ENCODE measurements at places on chromosomes 4 and X.

DNA sequence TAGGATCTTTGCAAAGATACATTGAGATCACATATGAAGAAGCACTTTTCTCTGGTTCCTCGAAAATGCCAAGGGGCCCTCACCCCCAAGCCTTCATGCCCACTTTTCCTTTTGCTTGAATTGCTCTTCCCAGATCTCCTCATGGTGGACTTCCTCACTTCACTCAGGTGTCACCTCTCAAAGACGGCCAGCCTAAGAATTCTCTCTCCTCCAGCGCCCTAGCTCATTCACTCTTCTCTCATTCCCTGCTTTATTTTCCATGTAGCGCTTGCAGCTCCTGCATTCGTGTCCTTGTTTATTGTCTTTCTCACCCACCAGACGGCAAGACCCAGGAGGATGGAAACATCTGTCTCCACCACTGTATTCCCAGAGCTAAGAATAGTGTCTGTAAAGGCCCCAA, 32.9 kb downstream of the CCKAR start:
- DNase-seq: no peak

DNA sequence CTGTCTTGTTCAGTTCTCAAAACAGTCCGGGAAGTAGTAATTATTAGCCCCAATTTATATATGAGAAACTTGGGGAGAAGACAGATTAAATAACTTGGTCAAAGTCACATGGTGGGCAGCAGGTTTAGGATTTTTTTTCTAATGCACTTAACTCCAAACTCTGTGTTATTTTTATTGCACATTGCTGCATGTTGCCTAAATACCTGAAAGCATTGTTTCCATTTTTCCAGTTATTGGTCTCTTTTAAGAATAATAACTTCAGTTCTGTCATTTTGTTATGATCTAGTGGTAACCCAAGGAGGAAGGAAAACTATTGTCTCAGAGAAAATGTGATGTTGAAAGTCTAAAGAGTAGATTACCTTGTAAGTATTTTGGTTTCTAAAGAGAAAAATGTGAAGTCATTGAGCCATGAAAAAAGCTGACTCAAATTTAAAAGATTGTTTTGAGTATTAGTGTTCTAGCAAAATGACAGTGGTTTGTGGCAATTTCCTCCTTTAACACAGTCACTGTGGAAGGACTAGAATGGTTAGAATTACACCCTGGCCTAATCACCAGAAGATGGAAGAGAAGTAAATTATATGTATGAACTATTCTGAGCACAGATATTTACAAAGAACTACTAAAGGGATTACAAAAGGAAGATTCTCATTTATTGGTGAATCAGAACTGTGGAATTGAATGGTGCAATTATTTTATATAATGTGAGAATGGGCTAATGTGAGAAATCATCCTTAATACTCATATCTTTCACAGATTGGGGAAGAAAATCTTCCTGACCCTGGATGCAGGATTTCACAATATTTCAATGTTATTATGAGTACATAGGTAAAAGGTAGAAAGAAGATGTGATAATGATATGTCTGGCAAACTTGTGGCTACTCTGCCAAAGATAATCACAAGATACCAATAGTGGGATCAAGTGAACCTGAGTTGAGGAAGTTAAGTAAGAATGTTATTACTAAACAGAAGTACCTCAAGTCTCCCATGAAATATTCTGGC, 21.7 kb upstream of the CXCL8 start:
- no peak for DNase-seq

- no peak for DNase-seq
Observed at GRCh38 chrX:1595711-1596060, 4.3 kb downstream of the AKAP17A start.

- no peak for DNase-seq
Observed at GRCh38 chr4:181077341-181077740, 1165.9 kb upstream of the TENM3 start.

DNA sequence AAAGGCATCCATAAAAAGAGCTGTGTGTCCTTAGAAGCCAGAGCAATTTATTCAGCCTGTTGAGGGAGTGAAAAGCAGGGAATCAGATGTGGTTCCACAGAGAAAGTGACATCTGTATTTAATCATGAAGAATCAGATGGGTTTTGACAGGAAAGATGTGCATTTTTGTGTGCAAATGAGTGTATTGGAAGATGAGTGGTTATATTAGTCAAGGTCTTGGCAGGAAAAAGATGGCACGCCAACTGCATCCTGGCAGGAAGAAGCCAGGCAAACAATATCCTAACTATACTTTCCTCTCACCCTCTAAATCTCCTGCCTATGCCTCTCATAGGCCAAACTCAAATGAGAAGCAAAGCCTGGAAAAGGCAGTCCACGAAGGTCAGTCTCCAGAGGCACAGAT, 59.1 kb downstream of the SCFD2 start:
- DNase-seq: no peak

DNA sequence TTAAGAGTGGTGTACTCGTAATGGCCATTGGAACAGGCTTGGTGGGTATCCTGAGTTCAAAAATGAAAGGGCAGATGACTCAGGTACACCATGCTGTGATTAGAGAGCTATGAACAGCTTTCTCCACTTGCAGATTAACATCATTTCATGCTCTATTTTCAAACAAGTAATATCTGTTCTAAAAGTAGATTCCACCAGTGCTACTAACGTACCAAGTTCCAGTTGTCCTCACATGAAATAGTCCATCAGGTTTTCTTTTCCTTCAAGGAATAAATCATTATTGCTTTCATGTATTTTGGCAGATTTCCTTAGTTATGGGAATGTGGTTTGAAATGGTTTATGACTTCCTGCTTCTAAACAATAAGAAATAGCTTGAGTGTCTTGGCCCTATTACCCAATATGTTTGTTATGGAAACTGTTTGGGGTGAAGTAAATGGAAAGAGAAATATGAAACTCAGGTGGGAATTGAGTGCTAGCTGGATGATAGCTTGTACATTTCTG, 49.9 kb downstream of the PCDH7 start:
- no peak for DNase-seq

DNA sequence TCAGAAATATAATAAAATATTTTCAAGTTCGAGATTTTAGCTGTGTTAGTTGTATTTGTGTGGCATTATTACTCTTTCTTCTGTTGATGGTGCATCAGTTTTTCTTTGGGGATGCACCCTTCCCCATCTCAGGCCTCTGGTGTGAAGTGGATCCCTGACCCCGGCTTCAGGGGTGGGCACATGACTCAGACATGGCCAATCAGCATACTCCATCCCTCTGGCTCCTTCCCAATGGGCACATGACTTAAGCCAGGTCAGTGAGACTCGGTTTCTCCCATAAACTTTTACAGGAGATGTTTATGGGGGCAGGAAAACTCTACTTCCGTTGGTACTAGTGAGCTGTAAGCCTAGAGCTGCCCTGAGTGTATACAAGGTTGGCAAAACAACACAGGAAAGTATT, 3.0 kb upstream of the KIT start:
- DNase-seq: no peak

- no peak for DNase-seq
Observed at GRCh38 chr4:88106205-88106604, 52.2 kb downstream of the ABCG2 start.

DNA sequence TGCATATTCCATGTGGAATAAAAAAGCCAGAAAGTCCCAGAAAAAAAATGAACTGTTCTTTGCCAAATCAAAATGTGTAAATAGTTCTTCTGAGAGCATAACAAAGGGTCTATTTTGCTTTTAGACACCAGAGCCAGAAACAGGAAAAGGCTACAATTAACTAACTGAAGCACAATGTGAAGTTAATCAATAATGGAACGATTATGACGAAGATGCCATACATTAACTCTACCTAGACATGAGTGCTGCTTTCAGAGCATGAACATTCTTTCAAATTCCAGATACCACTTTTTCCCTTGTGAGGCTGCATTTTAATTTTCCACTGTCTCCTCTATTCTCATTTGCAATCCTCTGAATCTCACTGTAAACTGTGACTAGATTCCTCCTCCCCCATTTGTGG, 48.7 kb upstream of the PHOX2B start:
- no peak for DNase-seq

DNA sequence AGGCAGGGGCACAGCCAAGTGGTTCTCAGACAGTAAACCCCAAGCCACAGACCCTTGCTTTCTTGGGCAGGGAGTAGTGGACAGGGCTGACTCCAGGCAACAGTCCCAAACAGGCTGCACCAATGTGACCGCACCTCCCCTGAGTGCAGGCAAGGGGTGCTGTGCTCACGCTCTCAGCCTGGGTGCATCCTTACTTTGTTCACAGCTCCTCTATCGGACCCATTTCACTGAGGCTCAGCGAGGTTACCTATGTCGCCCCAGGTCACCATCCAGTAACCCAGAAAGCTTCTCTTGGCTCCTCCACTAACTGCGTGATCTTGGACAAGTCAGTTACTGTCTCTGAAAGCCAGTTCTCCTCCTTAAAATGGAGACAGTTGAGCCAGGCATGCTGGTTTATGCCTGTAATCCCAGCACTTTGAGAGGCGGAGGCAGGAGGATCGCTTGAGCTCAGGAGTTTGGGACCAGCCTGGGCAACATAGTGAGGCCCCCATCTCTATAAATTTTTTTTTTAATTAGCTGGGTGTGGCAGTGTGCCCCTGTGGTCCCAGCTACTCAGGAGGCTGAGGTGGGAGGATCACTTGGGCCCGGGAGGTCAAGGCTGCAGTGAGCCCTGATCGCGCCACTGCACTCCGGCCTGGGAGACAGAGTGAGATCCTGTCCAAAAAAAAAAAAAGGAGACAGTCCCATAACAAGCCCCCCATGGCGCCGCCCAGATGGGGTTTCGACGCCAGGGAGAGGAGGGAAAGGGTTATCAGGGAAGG, 823 bp upstream of the MAN2B2 start:
- no peak for DNase-seq

GRCh38 chr4:5710961-5711478, at the start of gene EVC:
TSS of gene EVC (plus strand) at chr4:5711201. CDS start at chr4:5711381, 180 bp downstream.
- DNase-seq: peak; percentile 85

GRCh38 chr4:7266525-7267292, 74.4 kb downstream of the SORCS2 start:
- DNase-seq: no peak

DNA sequence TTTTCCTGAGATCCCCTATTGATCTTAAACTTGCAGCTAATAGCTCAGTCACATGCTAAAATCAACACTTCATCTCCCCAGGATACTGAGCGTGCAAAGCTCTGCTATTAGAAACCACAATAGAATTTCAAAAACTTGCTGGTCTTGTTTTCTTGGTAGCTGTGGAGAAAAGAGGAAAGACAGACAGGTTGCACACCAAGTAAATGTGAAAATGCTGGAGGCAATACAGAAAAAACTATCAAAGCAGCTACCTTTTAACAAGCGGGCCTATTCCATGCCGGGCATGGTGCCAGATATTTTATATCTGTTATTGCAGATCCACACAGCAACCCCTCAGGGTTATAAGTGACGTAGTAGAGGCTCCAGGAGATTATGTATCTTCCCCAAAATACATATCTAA, 171.9 kb downstream of the DCTD start:
- DNase-seq: no peak

DNA sequence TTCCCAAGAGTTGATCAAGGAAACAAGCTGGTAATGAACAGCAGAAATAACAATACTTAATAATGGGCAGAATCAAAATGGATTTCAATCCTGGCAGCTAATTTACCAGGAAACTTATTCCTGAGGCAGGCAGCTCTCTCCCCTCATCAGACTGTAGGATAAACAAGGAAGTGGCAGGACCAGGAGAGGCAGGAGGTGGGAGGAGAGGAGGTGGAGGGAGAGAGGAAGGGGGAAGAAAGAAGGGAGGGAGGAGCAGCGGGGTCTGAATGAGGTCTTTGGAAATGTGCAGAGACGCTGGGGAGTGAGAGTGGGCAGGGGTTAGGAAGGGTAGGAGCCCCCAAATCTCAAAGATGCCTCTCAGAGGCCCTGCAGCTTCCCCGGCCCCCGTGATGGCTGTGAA, 231.5 kb downstream of the BCOR start:
- DNase-seq: no peak

GRCh38 chr4:118086344-118086743, 52.1 kb downstream of the NDST3 start:
- no peak for DNase-seq

DNA sequence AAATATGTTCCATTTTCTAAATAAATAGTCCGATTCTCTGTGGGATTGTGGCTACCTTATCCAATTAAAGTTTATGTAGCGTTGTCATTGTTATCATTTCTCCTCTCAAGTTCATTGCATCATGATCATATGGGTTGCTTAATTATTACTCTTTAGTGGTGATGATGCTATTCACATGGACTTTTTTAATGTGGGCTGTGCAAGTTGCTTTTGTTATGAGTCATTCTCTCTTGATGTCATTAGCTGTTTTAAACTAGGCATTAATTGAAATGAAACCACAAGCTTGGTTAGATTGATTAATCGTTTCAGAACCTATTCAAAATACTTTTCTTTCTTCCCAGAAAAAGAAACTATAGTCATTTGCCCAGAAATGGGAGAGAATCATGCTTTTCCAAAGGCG, 38.2 kb downstream of the NHS start:
- DNase-seq: no peak
